Effector memory CD8-positive, alpha-beta T cell (primary cell): ENCODE measurements at places on chromosomes 7 and 10.

DNA sequence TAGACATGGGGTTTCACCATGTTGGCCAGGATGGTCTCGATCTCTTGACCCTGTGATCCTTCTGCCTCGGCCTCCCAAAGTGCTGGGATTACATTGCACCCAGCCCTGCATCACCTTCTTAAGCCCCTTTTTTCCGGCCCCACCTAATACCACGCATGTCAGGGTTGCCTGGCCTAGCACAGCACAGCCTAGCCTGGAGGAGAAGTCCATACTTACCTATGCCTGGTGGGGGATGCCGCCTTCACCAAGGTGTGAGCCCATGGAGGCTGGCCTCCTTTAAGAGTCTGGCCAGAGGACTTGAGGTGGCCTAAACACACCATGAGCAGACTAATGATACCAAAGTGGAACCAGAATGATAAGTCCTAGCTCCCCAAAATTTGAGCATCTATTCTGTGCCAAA is 22.0 kb upstream of the CUX1 start:
- DNase-seq = no peak

- no peak for DNase-seq
These were observed 2.3 kb upstream of the FZD9 start for GRCh38 chr7:73431041-73431835.

DNA sequence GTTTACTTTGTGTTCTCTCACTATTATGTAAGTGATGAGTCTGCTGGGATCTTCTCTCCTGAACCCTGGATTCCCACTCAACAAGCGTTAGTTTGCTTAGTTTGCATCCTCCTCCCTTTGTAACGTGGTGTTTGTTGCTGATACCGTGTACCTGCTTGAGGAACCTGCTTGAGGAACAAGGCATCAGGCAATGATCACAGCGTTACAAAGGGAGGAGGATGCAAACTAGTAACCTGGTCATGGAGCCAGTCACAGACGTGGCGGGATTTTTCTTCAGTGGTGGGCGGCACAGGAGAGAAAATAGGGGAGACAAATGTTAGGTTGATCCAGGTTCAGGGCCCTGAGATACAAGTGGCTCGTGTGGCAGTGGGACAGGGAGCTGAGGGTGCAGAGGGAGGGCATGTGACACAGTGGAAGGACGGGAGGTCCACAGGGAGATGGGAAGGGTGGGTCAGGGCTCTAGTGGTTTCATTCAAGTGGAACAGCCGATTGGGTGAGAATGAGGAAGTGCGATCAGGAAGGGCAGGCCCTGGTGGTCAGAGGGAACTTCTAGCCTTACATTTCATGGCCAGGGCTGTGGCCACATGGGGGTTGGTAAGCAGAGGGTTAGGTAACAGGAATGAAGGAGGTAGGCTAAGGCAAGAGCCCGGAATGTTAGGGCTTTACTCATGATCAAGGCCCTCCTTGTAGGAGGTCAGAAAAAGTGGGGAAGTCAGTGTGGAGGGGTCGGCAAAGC is 38.0 kb downstream of the SNX10 start:
- no peak for DNase-seq

GRCh38 chr7:21898265-21898930 is 47.3 kb downstream of the CDCA7L start:
- no peak for DNase-seq

- DNase-seq = no peak
These were observed 24.7 kb upstream of the FEZF1 start for GRCh38 chr7:122329145-122329802.

DNA sequence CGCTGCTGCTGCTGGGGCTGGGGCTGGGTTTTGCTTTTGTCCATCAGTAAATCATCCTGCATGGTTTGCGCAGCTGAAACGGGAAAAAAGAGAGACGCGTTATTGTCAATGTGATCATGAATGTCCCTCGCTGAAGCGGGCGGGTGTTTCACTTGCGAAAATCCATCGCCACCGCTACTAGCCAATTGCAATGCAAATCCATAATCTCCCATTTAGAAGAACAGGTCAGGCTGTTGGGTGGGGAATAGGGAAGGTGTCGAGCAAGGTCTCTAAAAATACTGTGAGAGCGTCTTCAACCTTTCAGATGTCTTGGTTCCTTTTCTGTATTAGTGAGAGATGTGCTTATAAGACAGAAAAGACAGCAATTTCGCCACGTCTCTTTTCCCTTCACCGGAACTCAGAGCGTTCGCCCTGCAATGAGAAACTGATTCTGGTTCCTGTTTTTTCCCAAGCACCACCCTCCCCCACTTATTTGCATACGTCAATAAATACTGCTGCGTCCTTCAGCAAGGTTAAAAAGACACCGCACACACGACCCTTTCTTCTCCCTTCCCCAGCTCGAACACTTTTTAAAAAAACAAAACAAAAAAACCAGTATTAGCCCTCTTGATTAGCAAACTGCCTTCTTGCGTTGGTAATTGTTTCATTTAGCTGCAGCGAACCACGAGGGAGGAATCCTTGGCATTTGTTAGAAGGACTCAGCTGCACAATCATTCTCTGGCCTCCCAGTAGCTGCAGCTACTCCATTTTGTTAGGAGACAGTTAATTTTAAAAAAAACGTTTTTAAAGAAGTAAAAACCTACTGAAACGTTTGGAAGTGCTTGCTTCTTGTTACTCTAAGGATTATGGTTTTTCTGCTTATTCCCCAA is 50.4 kb downstream of the CPEB3 start:
- DNase-seq = peak; percentile 25

- no peak for DNase-seq
These were observed 310.3 kb upstream of the ZNF32 start for GRCh38 chr10:43958964-43959363.

DNA sequence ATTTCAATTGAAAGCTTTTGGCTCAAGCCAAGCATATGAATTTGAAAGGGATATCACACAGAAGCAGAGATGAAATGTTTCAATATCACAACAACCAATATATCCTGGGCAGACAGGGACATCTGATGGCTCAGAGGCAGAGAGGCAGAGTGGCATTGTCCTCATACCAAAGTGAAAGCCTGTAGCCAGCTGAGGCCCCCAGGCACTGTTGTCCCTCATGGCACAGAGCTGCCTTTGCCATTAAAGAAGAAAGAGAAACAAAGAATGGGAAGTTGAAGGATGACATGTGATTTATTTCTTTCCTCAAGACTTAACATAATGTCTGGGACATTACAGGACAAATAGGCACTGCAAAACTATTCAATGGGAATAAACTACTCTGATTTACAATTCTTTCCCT is 504.3 kb upstream of the PCDH15 start:
- DNase-seq = no peak

- DNase-seq = no peak
These were observed 14.1 kb upstream of the DDIT4 start for GRCh38 chr10:72259491-72260238.

DNA sequence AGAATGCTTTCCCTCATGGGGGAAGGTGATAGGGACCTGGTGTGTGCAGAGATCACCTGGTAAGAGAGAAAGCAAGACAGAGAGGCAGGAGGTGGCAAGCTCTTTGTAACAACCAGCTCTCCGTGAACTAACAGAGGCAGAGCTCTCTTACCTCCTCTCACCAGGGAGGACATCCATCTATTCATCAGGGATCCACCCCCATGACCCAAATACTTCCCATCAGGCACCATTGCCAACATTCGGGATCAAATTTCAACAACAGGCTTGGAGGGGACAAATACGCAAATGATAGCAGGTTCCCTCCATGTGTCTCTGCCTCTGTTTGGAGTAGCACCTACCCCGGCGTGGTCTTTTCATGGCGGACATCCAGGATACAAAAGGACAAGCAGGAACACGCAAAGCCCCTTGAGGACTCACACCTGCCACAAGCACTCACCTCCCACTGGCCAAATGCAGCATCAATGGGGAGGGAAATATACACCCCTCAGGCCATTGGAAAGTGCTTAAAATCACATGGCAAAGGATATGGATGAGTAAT is 431.2 kb upstream of the AUTS2 start:
- no peak for DNase-seq

- DNase-seq = no peak
These were observed 4.8 kb upstream of the TAX1BP1 start for GRCh38 chr7:27735165-27735564.

GRCh38 chr10:16184906-16185305 is 251.9 kb upstream of the PTER start:
- no peak for DNase-seq

- DNase-seq = no peak
These were observed 18.4 kb downstream of the PPIA start for GRCh38 chr7:44814919-44815318.

- no peak for DNase-seq
These were observed 118.1 kb downstream of the INPP5A start for GRCh38 chr10:132655735-132656134.

GRCh38 chr7:140375892-140376730 is 22.2 kb downstream of the SLC37A3 start:
- DNase-seq = no peak

GRCh38 chr7:99036546-99037111 is 107.3 kb downstream of the SMURF1 start:
- DNase-seq = no peak

- DNase-seq = no peak
These were observed 12.8 kb downstream of the NYAP1 start for GRCh38 chr7:100496509-100496908.

GRCh38 chr7:40234046-40234445 is 99.2 kb downstream of the SUGCT start:
- DNase-seq = no peak

GRCh38 chr7:112060625-112061024 is 145.6 kb downstream of the DOCK4 start:
- DNase-seq = no peak

DNA sequence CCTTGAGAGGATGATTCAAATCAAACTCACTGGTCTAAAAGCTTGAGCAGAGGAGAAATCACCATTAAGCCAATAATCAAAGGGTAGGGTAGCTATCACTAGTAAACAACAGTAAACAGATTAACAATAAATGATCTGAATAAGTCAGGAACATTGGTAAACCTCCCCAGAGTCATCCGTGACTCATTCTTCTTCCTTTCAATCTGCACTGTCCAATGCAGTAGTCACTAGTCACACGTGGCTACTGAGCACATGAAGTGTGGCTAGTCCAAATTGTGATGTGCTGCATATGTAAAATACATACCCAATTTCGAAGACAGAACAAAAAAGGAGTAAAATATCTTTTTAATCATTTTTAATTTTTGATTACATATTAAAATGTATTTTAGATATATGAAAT is 64.0 kb downstream of the ERCC6 start:
- DNase-seq = no peak

- no peak for DNase-seq
These were observed 134.3 kb downstream of the HTR7 start for GRCh38 chr10:90723416-90724068.

DNA sequence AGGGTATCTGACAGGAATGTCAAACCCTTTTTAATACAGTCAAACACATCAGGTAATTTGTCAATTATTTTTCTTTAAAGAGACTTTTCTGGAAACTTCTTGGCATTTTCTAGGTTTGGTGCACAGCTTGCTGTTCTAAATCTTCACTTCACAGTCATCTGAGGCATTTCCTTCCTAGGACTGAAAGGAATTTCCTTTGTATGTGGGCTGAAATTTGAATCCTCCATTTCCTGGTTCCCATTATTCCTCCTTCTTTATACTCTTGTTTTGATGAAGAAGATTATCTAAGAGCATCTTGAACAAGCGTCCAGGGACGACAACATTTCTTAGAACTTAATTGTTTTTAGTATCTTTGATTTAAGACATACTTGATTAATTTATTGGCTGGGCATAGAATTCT is 24.9 kb downstream of the CALD1 start:
- DNase-seq = no peak

- DNase-seq = no peak
These were observed 660.5 kb downstream of the NRG3 start for GRCh38 chr10:82535457-82535856.

GRCh38 chr7:70131817-70132216 is 533.5 kb downstream of the AUTS2 start:
- no peak for DNase-seq

DNA sequence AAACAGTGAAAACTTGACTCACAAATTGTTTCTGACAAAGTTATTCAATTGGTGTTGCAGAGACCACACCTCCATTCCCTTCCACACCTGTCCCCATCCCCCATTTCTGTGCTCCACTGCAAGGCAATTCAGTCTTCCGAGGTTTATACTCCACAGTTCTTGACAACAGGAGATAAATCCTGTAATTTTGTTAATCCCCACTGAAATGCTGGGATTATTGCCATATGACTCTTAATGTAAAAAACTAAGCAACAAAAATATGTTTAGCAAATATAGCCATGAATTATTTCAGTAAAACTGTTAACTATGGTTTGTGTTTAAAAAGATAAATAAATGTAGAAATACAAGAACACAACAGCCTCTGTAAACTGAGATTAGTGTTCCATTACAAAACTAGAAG is 170.1 kb upstream of the SEMA3D start:
- DNase-seq = no peak

- no peak for DNase-seq
These were observed 62.8 kb downstream of the SH3PXD2A start for GRCh38 chr10:103792547-103792946.

DNA sequence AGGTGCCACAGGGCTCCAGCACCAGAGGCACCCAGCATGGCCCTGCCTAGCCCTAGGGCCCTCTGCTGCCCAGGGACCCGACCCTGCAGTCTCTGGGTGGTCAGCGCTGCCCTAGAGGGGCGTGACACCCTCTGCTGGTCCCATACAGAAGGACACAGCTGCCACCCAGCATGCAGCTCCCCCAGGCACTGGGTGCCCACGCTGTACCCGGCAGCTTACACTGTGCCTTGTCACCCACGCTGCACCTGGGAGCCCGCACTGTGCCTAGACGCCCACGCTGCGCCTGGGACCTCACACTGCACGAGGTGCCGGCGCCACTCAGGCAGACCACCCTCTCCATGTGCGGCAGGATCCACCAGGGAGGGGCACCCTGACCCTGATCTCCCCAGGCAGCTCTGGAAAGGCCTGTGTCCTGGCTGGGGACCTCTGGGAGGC is 55.2 kb downstream of the PWWP2B start:
- no peak for DNase-seq

DNA sequence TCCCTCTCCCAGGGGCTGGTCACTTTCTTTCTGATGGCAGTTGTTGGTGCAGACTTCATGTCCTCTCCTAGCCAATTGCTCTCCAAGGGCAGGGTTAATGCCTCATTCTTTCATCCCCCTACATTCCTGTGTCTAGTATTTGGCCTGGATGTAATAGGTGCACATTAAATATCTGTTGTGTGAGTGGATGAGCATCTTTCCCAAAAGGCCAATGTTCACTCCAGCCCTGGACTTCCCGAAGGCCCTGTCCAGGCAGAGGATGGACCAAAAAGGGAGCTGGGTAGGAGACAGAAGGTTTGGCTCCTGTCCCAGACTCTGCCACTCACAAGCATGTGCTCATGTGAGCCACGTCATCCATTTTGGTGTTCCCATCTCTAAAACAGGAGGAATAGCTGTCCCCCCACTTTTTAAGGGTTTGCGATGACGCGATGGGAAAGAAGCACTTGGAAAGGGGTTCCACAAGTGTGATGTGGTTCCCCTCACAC is 47.5 kb downstream of the RGS10 start:
- no peak for DNase-seq

DNA sequence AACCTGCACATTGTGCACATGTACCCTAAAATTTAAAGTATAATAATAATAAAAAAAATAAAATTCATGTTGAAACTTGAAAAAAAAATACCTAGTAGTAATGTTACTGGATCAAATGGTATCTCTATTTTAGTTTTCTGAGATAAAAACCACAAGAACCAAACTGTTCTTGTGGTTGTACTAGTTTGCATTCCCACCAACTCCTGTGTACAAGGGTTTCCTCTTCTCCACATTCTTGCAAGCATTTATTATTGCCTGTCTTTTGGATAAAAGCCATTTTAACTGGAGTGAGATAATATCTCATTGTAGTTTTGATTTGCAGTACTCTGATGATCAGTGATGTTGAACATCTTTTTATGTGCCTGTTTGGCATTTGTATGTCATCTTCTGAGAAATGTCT is 177.7 kb downstream of the KIF20B start:
- no peak for DNase-seq

- no peak for DNase-seq
These were observed 15.9 kb downstream of the FAM149B1 start for GRCh38 chr10:73183667-73184281.
